Fibroblast of mammary gland (primary cell): ENCODE measurements at places on chromosomes 2 and 18.

DNA sequence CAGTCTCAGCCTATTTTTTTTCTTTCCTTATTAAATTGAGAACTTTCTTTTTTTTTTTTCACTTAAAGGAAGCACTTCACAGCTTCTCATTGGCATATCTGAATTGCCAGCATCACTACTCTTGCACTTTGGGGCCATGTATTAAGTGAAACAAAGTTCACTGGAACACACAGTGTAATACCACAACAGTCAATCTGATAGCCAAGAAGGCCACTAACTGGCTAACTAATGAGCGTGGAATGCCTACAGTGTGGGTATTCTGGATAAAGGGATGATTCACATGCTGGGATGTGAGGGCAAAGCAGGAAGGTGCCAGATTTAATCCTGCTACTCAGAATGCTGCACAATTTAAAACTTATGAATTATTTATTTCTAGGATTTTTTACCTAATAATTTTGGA, 11.7 kb upstream of the C18orf63 start:
- peak; percentile 61 for DNase-seq

GRCh38 chr2:216604458-216604857, 28.8 kb upstream of the IGFBP2 start:
- DNase-seq = no peak

DNA sequence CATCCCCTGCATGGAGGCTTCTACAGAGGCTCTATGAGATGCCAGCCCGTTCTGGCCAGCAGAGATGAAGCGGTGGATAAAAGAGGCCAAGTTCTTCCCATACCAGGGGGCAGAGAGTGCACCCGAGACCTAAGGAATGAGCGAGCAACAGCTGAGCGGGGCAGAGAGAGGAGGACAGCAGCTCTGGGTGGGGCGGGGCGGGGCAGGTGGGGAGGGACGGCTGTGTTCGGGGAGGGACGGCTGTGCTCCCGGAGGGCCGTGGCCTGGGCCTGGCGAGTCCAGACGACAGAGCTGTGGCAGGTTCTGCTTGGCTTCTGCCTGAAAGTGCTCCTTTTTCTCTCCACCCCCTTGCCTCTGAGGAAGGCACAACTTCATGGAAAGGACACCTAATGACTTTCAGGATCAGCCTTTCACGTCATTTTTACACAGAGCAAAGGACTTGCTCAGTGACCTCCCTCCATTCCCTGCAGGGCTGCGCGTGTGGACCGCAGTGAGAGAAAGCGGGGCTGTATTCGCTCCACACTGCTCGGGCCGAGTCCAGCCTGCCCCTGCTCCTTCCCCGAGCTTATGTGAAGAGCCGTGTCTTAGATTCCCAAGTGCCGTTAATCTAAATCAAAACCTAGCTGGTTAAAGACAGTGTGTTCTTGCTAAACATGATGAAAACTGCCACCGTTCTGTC, 232.9 kb downstream of the HDAC4 start:
- DNase-seq = no peak

DNA sequence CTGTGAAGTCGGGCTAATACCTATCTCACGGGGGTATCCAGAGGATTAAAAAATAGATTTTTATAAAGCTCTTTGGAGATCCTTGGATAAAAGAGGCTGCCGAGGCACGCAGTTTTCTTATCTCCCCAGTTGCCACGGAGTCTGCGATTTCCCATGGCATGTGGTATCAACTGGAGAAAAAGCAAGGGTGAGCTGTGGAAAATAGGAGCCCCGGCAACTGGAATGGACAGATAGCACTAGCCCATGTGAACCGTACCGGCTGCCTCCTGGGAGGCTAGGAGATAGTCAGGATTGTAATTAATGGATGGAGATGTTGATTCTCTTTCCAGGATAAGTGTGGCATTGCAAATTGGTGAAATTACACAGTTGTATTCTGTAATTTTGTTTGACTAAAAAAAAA, 407.6 kb upstream of the KCNH7 start:
- DNase-seq = no peak

DNA sequence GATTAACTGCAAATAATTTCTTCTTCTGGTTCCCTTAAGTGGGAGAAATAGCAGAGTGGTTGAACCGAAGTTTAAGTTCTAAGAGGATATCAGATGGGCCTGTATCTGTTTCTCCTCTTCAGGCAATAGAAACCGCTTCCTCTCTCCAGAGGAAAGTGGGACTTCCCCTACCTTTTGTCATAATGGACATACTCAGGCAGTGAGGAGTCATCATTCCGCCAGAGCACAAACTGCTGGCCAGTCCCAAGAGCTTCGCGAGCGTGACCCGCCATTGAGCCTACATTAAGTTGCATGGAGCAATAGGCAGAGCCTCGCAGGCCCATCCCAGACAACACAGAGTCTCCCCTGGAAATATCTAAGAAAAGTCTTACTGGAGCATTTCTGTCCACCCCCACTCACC, 158.9 kb downstream of the LDLRAD4 start:
- DNase-seq = peak; percentile 20

DNA sequence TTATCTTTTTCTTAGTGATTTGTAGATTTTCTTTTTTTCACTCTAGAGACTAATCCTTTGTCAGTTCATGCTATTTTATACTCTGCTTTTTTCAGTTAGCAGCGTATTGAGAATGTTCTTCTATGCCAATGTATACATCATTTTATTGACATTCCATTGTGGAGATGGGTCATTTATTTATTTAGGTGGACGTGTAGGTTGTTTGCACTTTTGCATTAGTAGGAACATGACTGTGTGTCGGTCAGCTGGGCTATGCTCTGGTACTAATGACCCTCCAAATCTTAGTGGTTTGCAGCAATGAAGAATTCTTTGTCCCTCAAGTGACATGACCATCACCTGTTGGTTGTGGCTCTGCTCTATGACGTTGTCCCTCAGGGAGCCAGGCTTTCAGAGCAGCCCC, 33.6 kb downstream of the HPCAL1 start:
- DNase-seq = no peak

DNA sequence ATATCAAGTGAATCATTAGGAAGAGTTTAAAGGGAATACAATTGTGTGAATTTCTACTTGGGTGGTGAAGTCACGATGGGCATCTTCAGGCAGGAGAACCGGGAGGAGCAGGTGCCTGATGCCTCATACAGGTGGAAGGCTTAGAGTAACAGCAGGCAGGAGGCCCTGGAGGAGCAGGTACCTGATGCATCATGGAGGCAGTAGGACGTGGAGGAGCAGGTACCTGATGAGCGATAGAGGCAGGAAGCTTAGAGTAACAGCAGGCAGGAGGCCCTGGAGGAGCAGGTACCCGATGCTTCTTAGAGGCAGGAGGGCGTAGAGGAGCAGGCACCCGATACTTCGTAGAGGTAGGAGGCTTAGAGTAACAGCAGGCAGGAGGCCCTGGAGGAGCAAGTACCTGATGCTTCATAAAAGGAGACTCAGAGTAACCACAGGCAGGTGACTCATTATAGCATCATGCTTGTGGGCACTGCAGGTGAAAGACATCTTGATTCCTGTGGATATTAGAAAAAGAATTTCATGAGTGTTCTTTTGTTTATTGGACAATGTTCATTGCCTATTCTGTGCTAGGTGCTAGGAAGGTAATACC, 133.9 kb downstream of the ATP9B start:
- DNase-seq = peak; percentile 43

GRCh38 chr2:130754811-130755210, 529 bp upstream of the AMER3 start:
- DNase-seq = no peak

GRCh38 chr2:182726473-182726872, 10.4 kb downstream of the DNAJC10 start:
- no peak for DNase-seq

DNA sequence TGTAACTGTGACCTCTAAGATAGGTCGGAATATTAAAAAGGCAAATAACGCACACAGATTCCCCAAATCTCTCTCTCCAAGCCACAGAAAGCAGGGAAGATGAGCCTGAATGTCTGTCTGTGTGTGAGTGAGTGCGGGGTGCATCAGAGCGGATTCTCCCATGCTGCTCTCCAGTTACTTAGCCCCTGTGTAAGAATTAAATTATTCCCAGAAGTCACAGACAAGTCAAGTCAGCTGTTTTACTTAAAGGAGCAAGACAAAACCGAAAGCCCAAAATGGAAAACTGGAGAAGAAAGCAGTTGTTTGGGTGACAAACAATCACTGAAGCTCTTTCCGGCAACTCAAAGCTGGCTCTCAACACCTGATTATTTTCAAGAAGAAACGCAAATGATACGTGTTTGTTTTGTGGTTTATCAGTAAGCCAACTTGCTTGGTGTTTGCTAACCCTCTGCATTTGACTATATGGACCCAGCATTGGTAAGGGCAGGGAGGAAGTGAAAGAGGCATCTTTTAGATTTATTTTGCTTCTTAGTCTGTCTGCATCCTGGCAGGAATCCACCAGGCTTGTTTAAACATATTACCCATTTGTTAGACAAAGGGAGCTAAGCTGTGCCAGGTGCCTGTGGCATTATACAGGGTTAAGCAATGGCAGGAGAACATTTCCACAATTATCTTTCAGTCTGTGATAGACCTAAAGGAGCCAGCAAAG, 121.5 kb upstream of the CREB1 start:
- peak; percentile 37 for DNase-seq

DNA sequence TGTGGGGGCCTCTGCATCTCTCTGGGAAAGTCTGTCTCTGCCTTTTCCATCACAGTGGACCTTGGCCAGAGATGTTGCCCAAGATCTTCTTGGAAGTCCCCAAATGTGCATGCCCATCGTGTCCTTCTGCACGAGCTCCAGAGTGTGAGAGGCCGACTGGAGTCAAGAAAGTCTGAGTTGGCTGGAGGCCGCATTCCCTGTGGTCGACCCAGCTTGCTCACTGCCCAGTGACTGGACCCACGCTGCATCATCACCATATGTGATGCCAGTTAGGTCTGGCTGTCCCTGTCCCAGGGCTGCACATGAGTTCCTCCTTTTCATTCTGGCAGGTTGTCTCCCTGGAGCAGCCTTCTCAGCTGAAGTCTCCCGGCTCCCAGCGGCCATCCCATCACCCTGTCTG, 93.8 kb downstream of the ARL4C start:
- peak; percentile 44 for DNase-seq

- DNase-seq = no peak
Measured at GRCh38 chr18:36295880-36296301, 1.6 kb upstream of the FHOD3 start.

DNA sequence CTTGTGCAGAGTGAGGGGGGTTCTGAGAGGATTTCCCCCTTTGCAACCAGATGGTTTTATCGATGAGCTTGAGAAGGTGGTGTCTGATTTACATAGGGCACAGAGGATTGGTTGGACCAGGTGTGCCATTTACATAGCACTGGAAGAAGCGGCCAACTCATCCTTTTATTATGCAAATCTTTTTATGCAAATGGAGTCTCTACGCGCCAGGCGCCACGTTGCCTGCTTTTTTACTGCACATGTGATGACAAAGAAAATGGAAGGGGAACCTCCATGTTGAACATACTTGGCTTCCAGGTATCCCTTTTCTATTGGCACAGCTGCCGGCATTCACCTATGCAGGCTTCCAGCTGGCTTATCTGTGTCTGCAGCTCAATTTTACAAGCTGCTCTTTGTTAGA, 18.4 kb upstream of the TXNL4A start:
- no peak for DNase-seq

DNA sequence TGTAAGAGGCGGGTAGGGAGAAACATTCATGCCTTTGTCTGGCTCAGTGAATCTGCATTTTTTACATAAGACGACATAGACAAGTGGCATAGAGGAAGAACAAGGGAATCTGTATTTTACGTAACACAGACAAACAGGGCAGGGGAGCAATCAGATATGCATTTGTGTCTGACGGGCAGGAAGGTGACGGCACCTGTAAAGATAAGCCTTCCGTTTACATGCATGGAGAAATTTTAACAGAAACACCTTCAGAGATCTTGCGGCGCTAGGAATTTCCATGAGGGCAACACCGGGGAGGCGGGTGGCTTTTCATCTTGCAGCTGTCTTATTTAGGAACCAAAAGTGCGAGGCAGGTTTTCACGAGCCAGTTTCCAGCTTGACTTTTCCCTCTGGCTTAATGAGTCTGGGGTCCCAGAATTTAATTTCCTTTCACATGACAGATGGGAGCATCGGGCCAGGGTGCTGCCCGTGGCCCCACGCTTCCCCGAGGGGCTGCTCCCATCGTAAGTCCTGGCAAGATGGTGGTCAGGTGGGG, 42.6 kb downstream of the RTP5 start:
- DNase-seq = no peak

GRCh38 chr2:75801234-75801982, 90.7 kb upstream of the GCFC2 start:
- no peak for DNase-seq

GRCh38 chr2:239311132-239312040, 89.4 kb downstream of the HDAC4 start:
- peak; percentile 36 for DNase-seq

DNA sequence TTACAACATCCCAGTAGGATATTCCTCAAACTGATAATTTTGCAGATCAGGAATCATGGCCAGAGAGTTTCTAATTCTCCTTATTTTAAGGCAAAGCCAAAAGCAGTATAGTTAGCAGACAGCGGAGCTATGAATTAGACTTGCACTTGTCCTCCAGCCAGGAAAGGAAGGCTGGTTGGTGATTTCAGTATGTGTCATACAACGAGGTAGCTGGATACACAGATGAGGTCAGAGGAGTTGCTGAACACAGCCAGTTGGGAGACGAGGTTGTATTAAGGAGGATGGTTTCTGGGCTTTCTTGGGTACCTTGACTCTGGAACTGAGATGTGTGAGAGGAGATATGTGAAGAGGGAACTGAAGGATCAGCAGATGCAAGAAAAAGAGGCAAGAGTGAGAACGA, 185.2 kb downstream of the SOX11 start:
- DNase-seq = no peak

DNA sequence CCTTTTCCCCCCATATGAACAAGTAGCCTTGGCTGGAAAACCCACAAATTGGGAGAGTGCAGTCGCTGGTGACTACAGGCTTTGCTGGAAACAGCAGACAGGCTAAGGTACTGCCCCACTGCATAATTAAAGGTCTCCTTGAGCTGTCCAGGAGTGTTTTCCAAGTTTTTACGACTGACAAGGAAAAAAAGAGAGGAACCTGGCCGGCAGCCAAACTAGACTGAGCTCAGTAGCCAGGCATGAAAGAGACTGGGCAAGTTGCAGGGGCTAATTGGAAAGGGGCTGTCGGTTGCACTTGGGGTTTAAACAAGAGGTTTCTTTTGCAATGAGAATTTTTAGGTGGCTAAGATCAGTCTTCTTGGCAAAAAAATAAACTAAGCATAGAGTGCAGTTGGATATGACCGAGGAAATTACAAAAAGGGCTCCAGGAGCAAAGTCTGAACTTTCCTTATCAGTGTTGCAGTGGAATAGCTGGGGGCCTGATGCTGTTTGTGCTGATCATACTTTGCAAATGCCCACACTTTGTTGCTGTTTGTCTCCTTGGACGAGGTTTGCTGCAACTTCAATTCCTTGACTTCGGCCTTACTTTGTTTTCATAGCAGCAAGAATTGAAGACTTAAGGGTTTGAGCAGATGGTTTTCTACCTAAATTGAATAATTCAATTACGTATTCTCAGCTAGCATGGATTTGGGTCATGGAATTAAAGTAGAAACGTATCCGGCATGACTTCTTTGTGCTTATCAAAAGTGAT, 2.1 kb downstream of the GULP1 start:
- peak; percentile 79 for DNase-seq

DNA sequence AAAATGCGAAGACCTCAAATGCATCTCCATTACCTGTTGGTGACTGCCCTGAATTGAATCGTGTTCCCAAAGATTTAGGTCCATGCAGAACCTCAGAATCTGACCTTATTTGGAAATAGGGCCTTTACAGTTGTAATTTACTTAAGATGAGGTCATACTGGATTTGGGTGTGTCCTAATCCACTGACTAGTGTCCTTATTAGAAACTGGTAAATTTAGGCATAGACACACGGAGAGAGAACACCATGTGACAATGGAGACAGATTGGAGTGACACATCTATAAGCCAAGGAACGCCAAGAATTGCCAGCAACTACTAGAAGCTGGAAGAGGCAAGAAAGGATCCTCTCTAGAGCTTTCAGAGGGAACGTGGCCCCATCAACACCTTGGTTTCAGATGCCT, 203.1 kb downstream of the SMAD2 start:
- DNase-seq = no peak
